HCT116 (cell line): ENCODE measurements at places on chromosomes 2 and 18. TPM values are rescaled to one million over a fixed set of nuclear protein-coding genes. Genes with fewer than 3 reads are reported as not detected.

Gene ITGA6
- 93.1 TPM for total RNA-seq

Gene TRABD2A
- 4.6 TPM for total RNA-seq

Gene SCG2
- 19.8 TPM for total RNA-seq

Gene NEUROD1
- total RNA-seq, result not detected

Gene DTNB
- 30.2 TPM for total RNA-seq

Gene TCF7L1
- total RNA-seq, result 10.3 TPM

Gene NEU4
- 0.34 TPM for total RNA-seq

GRCh38 chr2:206084439-206084869 is 1.5 kb downstream of the INO80D start:
- peak; percentile 73 for DNase-seq
- peak overlapping the region; percentile 89 for H3K27ac ChIP-seq
- H3K4me1 ChIP-seq, result peaks cover 8% of the 10 kb centered on the region; the same call in 1 of the 2 replicates
- H3K4me3 ChIP-seq, result peak overlapping the region; percentile 65

GRCh38 chr2:223467196-223467595 is 135.0 kb downstream of the SCG2 start:
- H3K36me3 ChIP-seq, result no peaks in the 10 kb centered on the region
- H3K27me3 ChIP-seq, result no peaks in the 10 kb centered on the region
- peaks cover 13% of the 10 kb centered on the region for H3K4me1 ChIP-seq
- H3K27ac ChIP-seq, result no peak overlapping the region
- DNase-seq, result no peak
- no peak overlapping the region for H3K4me3 ChIP-seq

GRCh38 chr2:209074711-209075110 is 349.1 kb upstream of the MAP2 start:
- DNase-seq, result no peak
- H3K27me3 ChIP-seq, result no peaks in the 10 kb centered on the region
- no peaks in the 10 kb centered on the region for H3K36me3 ChIP-seq
- no peak overlapping the region for H3K4me3 ChIP-seq

GRCh38 chr2:170152421-170152820 is 25.5 kb upstream of the MYO3B start:
- no peak overlapping the region for H3K27ac ChIP-seq
- peaks cover 15% of the 10 kb centered on the region; the same call in 1 of the 2 replicates for H3K4me1 ChIP-seq
- H3K36me3 ChIP-seq, result no peaks in the 10 kb centered on the region

DNA sequence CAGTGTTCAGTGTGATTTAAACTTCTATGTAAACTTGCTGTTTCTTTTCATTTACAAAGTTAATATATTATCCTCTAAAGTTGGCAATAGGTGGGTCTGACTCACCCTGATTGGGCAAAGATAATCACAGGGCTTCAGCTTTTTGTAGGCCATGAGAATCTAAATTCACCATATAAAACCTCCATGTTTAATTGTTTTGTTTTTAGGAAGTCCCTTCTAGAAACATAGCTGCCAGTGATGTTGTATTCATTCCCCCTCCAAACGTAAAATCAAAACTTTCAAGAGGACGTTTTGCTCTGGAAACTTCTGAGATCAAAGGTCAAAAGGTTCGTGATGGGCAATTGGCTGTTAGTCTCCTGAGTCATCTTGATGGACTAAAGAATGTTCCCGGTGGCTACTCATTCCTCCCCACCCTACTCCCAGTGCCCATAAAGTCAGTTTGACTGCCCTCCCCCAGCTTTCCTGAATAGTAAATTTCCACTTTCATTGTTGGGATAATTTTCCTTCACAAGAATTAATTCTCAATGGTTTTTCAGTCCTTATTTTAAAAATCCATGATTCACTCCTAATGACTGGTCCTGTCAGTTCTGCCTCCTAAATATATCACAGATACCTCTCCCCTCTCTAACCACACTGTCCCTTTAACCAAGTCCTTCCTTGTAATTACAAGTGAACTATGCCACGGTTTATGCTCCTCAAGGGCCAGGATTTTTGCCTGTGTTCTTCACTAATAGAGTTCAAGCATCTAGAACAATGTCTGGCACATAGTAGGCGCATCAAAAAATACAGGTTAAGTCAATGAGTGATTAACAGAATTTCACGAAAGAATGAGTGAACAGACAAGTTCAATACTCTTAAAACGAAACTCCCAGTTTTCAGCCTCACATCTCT is 164.4 kb upstream of the VRK2 start:
- H3K4me1 ChIP-seq, result peaks cover 17% of the 10 kb centered on the region; the same call in 1 of the 2 replicates
- DNase-seq, result peak; percentile 47
- H3K27ac ChIP-seq, result peak overlapping the region; percentile 53
- H3K36me3 ChIP-seq, result no peaks in the 10 kb centered on the region
- peak overlapping the region; percentile 53 for H3K4me3 ChIP-seq

GRCh38 chr2:217785544-217786045 is 217.2 kb downstream of the TNS1 start:
- H3K4me3 ChIP-seq, result no peak overlapping the region
- no peaks in the 10 kb centered on the region for H3K36me3 ChIP-seq
- no peak overlapping the region for H3K27ac ChIP-seq
- peak; percentile 49 for DNase-seq
- no peaks in the 10 kb centered on the region for H3K27me3 ChIP-seq

- H3K27me3 ChIP-seq, result no peaks in the 10 kb centered on the region
- DNase-seq, result no peak
- no peak overlapping the region for H3K4me3 ChIP-seq
- H3K27ac ChIP-seq, result no peak overlapping the region
- no peaks in the 10 kb centered on the region for H3K4me1 ChIP-seq
- H3K36me3 ChIP-seq, result no peaks in the 10 kb centered on the region
These were observed 72.9 kb downstream of the ZBTB7C start for GRCh38 chr18:48336332-48336731.

DNA sequence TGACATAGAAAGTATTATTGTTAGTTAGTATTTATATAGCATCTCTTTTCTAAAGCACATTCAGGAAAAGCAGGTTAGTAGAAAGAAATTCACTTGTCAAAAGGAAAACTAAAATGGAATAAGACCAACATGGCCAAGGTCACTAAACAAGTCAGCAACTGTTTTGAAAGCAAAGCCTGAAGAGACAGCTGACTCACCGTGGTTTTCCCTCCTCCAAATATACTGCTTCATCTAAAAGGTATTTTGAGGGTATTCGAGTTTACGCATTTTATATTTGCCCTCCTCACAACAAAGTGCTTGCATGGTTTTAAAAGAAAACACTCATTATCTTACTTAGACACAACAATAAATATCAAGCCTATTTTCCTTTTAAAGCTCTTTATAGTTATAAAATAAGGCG is 24.0 kb downstream of the ZNF385B start:
- DNase-seq, result no peak
- no peak overlapping the region for H3K4me3 ChIP-seq
- no peaks in the 10 kb centered on the region for H3K4me1 ChIP-seq
- H3K36me3 ChIP-seq, result no peaks in the 10 kb centered on the region

DNA sequence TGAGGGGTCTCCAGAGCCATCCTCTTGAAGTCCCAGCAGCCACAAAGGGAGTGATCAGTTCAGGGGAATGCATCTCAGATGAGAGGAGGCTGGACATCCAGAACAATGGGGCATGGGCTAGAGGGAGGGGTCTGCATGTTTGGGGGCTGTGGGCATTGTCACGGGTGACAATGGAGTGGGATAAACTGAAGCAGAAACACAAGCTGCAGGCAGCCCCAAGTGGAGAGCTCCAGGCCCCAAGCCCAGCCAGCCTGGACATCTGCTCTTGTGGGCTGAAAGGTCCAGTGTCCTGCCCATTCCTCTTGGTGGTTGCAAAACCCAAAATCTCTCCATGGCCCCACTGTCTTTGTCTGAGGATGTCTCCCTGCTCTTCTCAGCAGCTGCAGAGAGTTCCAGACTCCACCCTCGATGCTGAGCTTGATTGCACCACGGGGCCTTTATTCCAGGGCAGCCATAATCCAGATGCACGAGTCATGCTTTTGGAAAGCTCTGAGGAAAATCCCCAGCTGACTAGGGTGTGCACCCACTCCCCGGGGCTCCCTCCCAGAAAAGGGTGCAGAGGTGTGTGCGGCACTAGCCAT is 149.4 kb downstream of the TNS1 start:
- H3K4me3 ChIP-seq, result no peak overlapping the region
- no peak for DNase-seq
- H3K4me1 ChIP-seq, result peaks cover 32% of the 10 kb centered on the region
- no peaks in the 10 kb centered on the region for H3K27me3 ChIP-seq

DNA sequence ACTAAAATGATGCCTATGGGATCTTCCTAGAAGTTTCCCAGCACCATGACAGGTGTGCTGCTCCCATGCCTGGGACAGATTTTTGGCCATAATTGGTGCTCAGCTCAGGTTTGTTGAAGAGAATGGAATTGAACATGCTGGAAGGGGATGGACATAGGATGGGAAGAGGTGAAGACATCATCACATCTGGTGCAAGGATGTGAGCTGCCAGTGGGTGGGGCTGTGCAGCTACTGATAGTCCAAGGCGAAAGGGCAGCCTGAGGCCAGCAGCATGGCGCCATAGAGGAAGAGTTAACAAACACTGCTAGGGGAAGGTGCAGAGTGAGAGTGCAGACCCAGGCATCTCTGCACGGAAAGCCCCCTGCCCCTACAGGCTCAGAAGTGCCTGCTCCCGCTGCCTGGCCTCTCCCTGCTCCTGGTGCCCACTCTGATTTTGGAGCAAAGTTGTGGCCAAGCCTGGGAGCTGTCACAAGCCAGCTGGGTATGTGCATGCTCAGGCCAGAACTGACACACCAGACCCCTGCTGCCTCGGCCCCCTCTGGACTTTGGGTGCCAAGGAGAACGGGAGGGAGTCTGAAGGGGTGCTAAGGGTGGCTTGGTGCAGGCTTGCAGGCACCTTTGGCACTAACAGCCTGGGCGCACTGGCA is 178.6 kb downstream of the ZBTB7C start:
- H3K4me1 ChIP-seq, result no peaks in the 10 kb centered on the region
- no peaks in the 10 kb centered on the region for H3K27me3 ChIP-seq
- H3K27ac ChIP-seq, result no peak overlapping the region
- no peak overlapping the region for H3K4me3 ChIP-seq

GRCh38 chr2:47223980-47224379 is 68.9 kb upstream of the STPG4 start:
- no peak for DNase-seq
- H3K4me3 ChIP-seq, result no peak overlapping the region
- H3K27me3 ChIP-seq, result no peaks in the 10 kb centered on the region
- no peak overlapping the region for H3K27ac ChIP-seq
- H3K4me1 ChIP-seq, result peaks cover 11% of the 10 kb centered on the region
- H3K36me3 ChIP-seq, result no peaks in the 10 kb centered on the region

DNA sequence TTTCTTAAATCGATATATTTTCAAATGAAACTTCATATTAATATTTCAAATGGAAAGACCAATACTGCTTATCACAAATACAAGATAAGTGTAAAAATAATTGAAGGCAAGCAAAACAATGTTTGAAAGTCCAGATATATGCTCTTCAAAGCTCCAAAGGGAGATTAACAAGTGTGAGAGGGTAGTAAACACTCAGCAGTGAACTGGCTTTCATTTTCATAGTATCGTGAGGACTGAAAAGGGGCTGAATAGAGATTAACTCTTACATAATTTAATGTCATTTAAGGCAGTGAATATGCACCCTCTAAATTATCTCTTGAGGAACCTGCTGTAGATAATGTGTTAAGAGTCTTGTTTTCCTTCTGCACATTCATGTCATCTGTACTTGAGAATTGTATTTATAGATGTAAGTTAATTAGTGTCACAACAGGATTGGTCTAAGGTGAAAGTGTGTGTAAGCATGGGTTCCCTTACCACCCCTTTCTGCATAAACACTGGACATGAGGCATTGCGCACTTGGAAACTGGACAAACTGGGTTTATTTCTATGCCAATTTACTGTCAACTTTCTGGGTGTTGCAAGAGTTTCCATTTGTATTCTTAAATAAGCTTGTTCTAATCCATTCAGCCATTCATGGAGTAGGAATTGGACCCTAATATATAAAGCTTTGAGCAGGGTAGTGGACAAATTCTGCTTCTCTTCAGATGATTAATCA is 76.7 kb upstream of the SESTD1 start:
- peaks cover 7% of the 10 kb centered on the region; the same call in 1 of the 2 replicates for H3K4me1 ChIP-seq
- H3K4me3 ChIP-seq, result no peak overlapping the region
- DNase-seq, result no peak
